ENCODE measurements at places on chromosomes 4 and X. TPM values are rescaled to one million over a fixed set of nuclear protein-coding genes. Genes with fewer than 3 reads are reported as not detected.

- DNase-seq: no peak
Measured at GRCh38 chr4:120871173-120871572, 51.4 kb downstream of the PRDM5 start.

DNA sequence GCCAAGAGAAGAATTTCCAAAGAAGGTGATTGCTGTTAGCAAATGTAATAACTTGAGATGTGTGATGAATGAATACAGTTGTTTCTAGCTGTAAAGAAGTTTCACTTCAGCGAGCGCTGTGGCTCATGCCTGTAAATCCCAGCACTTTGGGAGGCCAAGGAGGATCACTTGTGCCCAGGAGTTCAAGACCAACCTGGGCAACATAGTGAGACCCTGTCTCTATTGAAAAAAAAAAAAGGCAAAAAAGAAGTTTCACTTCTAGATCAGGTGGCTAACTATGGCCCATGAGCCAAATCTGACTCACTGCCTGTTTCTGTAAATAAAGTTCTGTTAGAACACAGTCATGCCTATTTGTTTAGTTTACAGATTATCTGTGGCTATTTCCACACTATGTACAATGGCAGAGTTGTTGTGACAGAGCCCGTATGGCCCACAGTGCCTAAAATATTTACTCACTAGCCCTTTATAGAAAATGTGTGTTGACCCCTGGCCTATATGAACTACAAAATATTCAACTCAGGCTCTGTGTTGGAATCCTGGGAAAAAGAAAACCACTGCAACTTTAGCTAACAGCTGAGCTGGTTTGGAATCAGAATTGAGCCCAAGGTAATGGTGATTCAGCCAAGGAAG, 54.1 kb upstream of the PRPS1 start:
- DNase-seq: no peak

DNA sequence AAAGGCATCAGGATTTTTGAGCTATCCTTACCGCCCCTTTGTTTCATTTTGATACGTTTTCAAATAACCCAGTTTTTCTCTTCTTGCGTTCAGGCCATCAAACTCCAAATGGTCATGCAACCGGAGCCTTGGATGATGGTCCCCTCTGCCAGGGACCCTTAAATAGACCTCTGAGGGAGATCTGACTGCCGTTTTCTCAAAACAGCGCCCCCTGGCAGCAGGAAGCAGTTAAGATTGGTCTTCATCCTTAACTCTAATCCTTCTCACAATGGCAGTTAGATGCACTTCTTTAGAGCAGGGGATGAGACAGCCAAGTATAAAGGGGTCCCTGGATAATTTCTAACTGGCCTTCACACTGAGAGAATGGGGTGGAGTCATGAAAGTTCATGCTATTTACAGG, 525.0 kb upstream of the SPANXN1 start:
- no peak for DNase-seq

- DNase-seq: no peak
Measured at GRCh38 chr4:80208610-80209339, 11.5 kb downstream of the PRDM8 start.

- DNase-seq: no peak
Measured at GRCh38 chr4:42785817-42786216, 106.7 kb upstream of the GRXCR1 start.

- DNase-seq: no peak
Measured at GRCh38 chr4:52577624-52577962, 81.5 kb downstream of the USP46 start.

- DNase-seq: no peak
Measured at GRCh38 chrX:132025041-132025440, 1.9 kb downstream of the STK26 start.

DNA sequence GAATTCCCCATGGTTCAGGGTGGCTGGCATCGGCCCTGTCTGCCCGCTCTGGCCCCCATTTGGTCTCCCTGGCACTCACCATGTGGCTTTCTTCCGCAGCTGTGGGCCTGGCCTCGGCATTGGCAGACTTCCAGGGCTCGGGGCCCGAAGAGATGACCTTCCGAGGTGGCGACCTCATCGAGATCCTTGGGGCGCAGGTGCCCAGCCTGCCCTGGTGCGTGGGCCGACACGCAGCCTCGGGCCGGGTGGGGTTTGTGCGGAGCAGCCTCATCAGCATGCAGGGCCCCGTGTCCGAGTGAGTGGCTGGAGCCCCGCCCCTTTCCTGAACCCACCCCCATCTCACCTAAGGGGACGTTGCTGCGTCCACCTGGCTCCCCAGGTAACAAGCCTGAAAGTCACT, 20.1 kb downstream of the SH3TC1 start:
- DNase-seq: no peak

DNA sequence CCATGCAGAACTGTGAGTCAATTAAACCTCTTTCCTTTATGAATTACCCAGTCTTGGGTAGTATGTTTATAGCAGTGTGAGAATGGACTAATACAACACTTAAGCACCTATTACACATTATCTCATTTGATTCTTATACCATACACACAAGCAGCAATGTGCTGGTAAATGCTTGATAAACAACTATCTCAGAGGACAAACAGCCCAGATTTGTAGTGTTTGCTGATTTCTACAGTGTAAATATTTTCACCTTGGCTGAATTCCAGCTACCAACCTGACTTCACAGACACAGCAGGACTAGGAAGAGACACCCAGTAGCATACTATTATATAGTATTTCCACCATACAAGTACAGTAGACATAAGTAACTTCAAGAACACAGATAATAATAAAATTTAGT, 406.5 kb upstream of the CNKSR2 start:
- no peak for DNase-seq

- DNase-seq: no peak
Measured at GRCh38 chr4:114077610-114078009, 98.2 kb upstream of the ARSJ start.

DNA sequence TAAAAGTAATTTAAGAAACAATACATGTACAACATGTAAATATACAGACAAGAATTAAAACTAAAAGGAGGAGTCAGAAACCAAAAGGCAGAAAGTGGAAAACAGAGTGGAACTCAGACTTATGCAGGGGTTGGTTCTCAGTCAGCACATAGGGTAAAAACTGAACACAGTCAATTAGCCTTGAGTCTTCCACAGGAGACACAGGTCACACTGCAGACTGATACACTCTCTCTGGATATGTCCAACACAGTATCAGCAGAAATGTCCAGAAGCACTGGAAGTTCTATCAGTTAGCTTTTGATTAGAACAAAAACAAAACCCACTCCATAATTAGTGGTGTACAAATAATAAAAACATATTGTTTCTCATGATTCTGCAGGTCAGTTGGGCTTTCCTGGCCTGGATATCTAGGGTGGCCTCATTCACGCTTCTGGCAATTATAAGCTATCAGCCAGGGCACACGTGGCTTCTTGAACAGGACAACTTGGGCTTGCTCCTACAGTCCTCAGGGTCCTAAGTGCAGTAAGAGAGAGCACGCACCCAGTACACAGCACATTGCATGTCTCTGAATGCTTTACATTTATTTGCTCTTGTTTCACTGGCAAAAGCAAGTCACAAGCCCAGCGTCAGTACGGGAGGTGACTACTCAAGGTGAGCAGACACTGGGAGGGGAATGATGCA, 21.6 kb downstream of the TEC start:
- no peak for DNase-seq

DNA sequence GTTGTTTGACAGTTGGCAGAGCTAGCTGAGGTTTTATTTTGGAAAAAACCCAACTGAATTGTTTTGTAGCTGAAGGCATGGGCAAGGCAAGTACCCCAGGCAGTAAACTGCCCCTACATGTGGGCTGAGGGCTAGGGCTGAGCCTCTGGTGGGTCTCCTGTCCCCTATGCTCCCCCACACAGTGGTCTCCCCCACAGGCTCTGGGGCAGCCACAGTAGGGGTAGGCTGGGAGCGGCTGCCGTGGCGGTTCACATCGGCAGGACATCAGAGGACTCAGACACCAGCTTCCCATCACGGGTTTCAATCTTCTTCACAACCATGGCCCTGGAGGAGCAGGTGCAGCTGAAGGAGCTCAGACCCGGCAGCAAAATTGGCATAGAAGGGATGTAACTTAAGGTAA, 10.7 kb upstream of the ALAS2 start:
- DNase-seq: no peak

DNA sequence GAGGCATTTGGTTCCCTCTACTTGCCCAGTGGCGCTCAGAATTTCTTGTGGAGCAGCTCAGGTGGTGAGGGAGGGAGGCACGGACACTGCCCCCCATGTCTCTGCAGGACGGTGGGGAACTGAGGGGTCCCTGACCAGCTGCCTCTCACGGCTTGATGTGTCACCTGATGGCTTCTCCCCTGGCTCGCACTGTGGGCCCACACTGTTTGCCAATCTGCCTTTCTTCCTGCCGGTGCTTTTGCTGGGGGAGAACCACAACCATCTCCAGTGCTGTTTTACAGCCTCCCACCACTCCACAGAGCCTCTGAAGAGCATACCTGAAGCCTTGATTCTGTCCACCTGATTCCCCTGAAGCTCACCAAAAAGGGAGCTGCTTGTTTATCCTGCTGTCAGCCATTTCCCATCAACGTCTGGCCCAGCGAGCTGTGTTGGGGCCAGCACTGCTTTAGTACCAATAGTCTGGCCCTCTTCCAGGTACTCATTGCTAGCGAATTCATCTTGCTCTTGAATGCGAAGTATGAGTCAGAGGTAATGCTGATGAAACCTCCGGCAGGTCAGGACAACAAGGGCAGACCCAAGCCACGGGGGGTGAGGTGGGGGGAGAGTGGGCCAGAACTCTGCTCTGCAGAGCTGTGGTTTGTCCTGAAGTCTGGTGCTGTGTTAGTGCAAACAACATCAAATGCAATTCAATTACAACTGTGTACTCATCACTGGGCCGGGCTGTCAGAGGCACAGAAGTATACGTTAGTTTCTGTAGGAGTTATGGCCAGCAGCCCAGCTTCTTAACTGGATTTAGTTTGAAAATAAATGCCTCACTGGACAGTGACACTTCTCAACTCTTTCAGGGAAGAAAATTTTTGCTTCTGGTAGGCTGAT, 208.3 kb upstream of the JADE1 start:
- DNase-seq: no peak

DNA sequence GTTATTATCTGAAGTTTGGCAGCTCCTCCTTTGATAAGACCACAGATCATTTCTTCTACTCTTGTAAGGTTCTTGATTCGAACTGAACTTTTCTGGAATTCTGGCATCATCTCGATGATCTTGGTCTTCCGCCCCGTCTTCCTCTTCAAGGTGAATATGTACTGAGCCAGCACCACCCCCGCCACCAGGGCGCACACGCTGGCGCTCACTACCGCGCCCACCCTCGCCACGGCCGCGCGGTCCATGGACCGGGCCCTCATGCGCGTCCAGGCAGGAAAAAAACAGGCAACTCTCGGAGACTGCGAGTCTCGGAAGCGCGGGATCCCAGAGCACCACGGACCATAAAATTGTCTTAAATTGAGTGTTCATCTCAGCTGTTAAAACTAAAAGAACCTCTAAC, 458.4 kb upstream of the NDST3 start:
- no peak for DNase-seq

DNA sequence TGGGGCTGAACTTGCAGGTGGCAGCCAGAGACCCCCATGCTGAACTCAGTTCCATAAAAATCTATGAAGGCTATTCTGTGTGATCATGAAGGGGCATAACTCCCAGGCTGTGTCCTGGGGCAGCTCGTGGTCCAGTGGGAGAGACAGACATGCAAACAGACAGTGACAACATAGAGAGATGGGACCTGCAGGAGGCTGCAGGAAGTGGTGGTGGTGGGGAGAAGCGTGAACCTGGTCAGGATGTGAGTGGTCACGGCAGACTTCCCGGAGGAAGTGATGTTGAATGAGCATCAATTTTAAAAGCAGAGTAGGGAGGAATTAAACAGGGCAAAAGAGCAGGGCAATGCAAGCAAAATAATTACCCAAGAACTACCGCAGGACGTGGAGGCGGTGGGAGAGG, 23.2 kb upstream of the SORCS2 start:
- no peak for DNase-seq

DNA sequence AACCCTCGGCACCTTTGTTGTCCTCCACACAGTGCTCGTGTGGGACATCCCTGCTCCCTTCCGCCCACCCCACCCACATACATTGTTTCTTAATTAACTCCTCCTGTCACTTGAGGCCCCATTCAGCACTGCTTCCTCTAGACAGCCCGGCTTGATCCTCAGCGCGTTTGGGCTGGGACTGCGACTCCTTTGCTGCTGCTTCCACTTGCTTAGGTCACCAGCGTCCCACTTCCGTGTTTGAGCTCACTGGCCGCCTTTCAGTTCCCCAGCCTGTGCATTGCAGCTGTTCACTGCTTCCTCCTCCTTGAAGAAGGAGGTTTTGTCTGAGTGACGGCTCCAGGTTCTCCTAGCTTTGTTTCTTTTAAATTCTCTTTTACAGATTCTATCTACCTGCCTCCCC, 16.1 kb downstream of the RNF4 start:
- peak; percentile 46 for DNase-seq

DNA sequence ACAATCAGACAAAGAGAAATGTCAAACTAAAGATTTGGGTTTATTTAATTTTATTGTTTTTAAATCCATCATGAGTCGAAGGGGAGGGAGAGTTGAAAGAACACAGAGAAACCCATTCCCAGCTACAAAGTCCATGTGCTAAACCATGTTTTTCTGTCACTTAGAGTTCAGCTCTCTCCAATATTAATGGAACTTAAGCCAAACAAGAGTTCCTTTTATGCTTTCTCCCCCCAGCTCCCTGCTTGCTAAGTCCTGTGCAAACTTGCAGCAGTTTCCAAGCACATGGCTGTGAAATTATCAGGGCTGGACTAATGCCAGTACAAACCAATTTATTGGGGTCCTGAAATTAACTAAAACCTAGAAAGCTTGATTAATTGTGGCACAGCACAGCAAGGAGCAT, 9.7 kb upstream of the CHRDL1 start:
- DNase-seq: no peak

- DNase-seq: no peak
Measured at GRCh38 chr4:39631700-39632079, 7.0 kb downstream of the SMIM14 start.

GRCh38 chrX:119802546-119802945, 11.1 kb upstream of the RPL39 start:
- no peak for DNase-seq

- no peak for DNase-seq
Measured at GRCh38 chrX:132718431-132718958, 229.7 kb upstream of the MBNL3 start.

GRCh38 chrX:103585411-103586313, at the start of gene TCEAL4:
TCEAL4 (plus strand) TSS chrX:103585515; CDS start chrX:103586676, 1,161 bp downstream.
- peak; percentile 19 for DNase-seq

DNA sequence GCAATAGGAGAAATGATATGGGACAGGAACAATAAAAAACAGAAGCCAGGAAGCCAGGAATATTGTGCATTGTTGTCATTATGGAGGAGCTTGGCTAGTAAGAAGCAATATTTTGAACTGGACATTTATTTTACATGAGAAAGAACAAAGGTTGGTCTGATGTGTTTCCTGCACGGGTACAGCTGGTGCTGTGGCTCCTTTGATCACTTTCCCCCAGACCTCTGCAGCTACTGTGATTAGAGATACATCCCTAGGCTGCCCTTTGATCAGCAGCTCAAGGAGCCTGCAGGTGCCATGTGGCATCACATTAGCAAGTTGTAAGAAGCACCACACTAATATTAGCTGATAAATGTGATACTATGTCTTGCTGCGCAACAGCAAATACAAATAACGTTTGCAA, 2.5 kb downstream of the PDGFC start:
- DNase-seq: no peak

Gene OR13H1
- not detected for total RNA-seq

Gene CRLF2
- not detected for total RNA-seq

Gene ENPP6
- total RNA-seq: not detected

Gene ADRA2C
- not detected for total RNA-seq

Gene PNCK
- total RNA-seq: not detected

Gene OCIAD2
- 127 TPM for total RNA-seq

Gene ZNF182
- 14.2 TPM for total RNA-seq

Gene PPARGC1A
- total RNA-seq: not detected

Gene CCDC120
- total RNA-seq: 12.9 TPM

All from naive thymus-derived CD8-positive, alpha-beta T cell (primary cell).